Iris pigment epithelial cell (primary cell): ENCODE measurements at places on chromosomes 2 and 18.
A peak's percentile ranks its signal among the peaks of the same experiment; 100 is the strongest.

GRCh38 chr2:156329927-156330726, 2.4 kb downstream of the NR4A2 start:
- no peak for DNase-seq

DNA sequence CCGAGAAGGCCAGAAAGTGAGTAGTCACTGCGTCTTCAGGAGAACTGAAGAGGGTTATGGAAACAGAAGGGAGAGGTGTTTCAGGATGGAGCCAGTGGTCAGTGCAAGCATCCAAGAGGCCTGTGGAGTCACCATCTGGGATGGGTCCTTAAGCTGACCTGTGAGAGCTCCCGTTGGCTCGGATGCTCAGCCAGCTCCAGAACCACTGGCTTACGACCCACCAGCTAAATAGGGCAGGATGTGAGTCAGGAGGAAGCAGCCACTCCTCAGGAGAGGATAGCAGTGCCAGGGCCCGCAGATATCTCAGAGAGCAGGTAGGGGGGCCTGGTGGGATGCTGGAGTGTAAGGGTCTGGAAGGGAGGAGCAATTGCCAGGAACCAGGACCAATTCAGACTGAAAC, 63.1 kb upstream of the B3GNT7 start:
- no peak for DNase-seq

GRCh38 chr2:10524851-10525572, 76.9 kb upstream of the ODC1 start:
- no peak for DNase-seq

DNA sequence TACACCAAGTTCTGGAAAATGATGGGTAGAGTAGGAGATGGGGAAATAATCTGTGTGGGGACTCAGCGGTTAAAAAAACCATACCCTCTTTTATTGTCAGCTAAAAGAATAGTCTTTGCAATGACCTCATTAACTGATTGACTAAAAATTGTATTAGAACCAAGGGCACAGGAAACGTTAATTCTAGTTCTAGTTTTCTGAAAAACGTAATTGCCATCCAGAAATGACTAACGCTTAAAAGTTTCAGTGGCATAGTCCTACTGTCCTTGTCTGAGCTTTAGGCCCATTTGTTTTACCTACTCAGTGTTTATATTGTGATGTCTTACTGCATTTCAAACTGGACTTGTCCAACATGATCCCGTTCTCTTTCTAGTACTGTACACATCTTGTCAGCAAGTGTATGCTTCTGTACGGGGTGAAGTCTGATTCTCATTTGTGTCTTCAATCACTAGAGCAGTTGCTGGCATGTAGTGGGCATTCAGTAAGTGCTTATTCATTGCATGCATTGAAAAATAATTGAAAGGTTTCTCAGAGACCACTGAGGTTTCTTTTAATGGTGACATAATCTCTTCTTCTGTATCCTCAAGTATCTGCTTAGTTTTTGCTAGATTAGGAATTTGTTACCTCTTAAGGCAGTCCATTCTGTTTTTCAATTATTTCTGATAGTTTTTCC, 81.5 kb downstream of the ZNF407 start:
- DNase-seq, result no peak

DNA sequence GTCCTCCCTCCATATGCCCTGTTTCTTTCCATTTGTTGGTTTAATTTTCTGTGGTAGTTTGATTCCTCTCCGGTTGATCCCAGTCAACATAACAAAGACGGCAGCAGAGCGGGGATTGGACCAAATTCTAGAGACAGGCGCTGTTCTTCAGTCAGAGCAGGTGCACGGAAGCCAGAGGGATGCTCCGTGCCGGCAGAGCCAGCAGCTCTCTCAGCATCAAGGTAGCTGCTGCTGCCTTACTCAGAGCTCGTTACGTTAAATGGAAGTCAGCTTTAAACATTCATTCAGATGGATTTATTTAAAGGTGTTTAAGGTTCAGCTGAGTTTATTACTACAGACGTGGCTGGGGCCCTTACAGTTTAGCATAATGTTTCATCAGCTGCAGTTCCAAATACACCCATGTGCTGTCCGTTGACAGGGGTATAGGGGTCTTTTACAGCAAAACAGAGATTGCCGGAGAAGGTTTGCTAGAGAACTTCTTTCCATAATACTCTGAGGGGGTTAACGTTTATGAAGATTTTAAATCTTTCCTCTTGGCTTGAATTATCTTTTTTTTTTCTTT, 497.2 kb upstream of the PIK3C3 start:
- DNase-seq, result no peak

GRCh38 chr2:17442334-17442733, 75.9 kb downstream of the RAD51AP2 start:
- peak; percentile 42 for DNase-seq

- DNase-seq, result peak; percentile 75
Measured at GRCh38 chr18:56869189-56869777, 218.1 kb downstream of the WDR7 start.

DNA sequence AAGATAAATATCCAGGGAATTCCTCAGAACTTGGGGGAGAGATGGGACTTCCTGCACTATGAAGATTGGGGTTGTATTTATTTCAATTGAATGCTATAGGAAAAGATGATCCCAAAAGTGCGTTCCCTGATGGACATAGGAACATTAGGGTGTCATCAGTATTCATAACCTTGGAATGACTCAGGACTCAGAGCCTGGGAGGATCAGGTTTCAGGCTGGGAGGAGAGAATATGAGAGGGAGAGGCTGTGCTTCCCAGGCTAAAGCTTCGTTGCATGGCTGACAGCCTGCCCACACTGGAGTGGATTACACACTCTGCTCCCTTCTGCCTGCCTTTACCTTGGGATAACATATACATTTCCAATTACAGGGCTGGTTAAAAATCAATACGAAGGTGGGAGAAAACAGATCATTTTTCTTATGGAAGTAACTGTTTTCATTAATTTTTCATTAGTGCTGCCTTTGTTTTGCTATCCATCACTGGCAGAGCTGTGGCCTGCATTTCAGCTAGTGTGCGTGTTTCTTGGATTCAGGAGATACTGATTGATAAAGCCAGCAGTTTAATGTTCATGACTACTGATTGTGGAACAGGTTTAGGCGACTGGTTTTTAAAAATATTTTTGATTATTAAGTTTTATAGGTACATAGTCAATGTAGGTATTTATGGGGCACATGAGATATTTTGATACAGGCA, 118.7 kb downstream of the KCTD1 start:
- DNase-seq, result peak; percentile 91

DNA sequence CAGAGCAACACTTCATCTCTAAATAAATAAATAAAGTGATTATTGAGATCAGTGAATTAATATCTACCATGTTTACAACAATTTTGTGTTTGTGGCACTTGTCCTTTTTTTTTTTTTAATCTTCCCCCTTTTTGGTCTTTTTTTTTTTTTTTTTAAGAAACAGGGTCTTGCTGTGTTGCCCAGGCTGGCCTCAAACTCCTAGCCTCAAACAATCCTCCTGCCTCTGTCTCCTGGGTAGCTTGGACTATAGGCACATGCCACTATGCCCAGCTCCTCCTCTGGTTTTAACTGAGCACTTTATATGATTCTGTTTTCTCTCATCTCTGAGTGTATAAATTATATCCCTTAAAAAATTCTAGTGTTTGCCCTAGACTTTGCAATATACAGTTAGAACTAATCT, 30.3 kb downstream of the SLC4A5 start:
- no peak for DNase-seq

GRCh38 chr2:169131587-169132512, 62.5 kb downstream of the DHRS9 start:
- peak; percentile 51 for DNase-seq

DNA sequence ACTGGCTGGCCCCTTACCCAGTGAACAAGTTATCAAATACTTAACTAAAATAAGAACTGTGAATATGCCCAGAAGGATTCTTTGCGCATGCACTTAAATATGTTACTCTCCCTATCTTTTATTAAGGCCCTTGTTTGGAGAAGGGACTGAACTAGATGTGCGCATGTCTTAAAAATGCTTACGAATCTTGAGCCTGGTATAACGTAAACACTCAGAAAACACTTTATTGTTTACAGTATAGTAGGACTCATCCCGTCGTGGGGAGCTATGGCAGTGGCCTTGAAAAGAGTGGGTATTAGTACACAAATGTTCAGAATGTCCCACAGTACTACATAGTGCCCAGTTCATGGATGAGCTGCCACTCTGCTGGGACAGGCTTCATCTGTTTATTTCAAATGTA, 75.9 kb upstream of the MAP4K3 start:
- DNase-seq, result no peak

GRCh38 chr18:37294951-37295350, 270.6 kb downstream of the CELF4 start:
- peak; percentile 7 for DNase-seq

- DNase-seq, result no peak
Measured at GRCh38 chr2:69493268-69493667, 56.0 kb upstream of the NFU1 start.

GRCh38 chr2:97992836-97993825, 2.6 kb downstream of the TMEM131 start:
- peak; percentile 15 for DNase-seq

DNA sequence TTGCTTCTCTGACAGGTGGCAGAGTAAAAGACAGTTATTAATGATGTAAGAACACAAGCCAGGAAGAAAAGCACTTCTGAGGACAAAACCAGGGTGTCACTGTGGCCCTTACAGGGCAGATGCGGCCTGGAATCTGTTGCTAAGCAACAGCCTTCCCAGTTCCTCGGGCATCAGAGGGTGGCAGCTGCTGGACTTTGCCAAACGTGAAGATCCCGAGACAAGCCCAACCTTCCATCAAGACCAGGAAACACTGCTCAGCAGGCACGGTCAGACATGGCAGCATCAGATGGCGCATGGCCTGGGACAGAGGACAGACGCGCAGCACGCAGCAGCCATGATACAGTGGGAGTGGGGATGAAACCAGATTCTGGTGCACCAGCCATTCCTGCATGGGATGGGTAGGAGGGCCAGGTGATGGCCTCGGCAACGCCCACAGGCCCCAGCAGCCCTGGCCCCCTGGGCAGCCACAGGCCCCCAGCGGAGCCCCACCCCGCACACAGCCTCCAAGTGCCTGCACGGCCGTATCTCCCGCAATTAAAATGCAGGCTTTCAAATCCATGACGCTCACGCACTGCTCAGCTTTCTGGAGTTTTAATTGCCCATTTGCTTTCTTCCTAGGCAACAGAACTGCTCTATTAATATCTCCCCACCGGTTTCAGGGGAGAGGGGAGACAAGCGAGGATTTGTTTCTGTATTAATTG, 89.0 kb downstream of the EIPR1 start:
- no peak for DNase-seq

DNA sequence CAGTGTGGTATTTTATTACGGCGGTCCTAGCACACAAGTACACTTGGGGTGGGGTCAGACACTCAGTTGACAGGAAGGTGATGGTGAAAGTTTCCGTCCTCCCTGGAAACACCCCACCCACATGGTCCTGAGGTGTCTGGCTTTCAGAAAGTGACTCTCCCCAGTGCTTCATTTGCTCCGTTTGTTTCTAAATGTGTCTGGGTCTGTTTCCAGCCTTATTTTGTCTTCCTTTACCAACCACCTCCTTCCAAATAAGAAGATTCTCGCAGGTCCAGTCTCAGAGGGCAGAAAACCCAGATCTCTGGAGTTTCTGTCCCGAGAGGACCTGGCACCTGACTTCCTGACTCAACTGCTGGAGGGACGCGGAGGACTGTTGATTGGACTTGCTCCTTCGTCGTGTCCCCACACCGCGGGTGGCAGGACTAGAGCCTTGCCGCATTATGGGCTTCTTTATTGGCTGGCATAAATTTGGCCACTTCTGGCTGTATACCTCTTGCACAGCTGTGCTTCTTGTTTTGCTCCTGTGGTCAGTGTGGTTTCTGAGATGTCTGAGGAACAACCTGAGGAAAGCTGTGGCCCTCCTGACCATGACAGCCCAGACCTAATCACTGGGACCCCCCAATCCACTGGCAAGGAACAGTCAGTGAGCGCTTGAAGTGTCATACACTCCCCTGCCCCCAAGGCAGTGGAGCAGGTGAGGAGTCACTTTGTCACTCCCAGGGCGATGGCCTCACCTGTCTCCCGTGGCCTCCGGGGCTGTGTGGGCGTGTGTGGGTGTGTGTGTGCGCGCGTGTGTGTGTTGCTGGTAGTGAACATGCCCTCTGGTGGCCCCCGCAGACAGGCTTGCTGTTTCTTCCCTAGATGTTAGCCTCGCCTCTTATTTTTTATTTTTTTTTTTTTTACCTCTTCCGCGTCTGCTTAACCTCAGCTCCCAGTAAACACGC, 45.6 kb downstream of the MEX3C start:
- no peak for DNase-seq

DNA sequence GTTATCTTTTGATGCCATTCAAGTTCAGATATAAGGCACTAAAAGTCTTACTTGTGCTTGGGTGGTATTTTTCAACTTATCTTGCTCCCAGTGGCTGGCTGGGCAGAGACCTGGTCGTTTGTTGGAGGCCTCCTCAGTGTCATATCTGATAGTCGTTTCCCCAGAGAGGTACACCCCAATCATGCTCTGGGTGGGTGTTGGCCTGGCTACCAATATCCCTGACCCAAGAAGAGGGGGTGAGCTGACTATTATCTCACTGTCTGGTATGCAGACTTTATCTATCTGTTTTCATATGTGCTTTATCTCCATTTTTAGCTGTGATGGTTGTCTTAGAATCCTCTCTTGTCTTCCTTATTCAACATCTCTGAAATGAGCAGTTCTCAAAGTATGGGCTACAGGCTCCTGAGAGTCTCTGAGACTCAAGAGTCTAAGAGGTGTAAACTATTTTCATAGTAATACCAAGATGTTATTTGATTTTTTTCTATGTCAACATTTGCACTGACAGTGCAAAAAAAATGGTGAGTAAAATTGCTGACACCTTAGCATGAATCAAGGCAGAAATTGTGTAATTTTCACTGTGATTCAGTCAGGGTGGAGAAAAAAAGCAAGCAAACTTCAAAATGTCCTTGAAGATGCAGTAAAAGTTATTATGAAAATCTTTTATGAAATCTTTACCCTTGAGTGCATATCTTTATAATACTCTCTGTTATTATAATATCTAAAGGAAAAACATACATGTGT, 12.3 kb upstream of the PLEK start:
- DNase-seq, result peak; percentile 57

- no peak for DNase-seq
Measured at GRCh38 chr2:197307236-197307932, 3.2 kb downstream of the ANKRD44 start.

DNA sequence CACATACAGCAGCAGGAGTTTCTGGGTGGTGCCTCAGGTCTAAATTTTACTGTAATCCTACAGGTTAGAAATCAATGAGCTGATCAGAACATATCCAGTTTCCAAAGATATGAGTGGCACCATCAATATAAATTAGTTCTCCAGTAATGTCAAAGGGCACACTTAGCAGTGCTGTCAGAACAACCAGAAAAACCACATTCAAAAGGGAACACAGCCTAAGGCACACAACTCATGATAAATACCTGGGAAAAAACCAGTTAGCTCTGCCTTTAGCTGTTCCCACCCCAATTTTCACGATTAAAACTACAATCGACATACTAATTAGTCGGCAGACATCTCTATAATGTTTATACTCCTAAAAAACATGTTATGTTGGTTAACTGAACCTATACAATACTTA, 31.5 kb downstream of the ATP8B1 start:
- DNase-seq, result no peak
